ENCODE measurements at places on chromosomes 6 and 20. TPM values are rescaled to one million over a fixed set of nuclear protein-coding genes. Genes with fewer than 3 reads are reported as not detected.

Gene BPIFB2
- total RNA-seq = not detected

Gene POM121L2
- not detected for total RNA-seq

Gene BMP2
- total RNA-seq = not detected

Gene TCF15
- not detected for total RNA-seq

Gene PSORS1C1
- total RNA-seq = not detected

Gene MUC21
- total RNA-seq = not detected
